Bone marrow (tissue), 2 donors: ENCODE measurements at places on chromosomes 2 and 18.

GRCh38 chr18:53944721-53945120 is 279.7 kb downstream of the MBD2 start:
- DNase-seq, result no peak

GRCh38 chr2:44884231-44884630 is 57.3 kb upstream of the SIX3 start:
- DNase-seq, result no peak

DNA sequence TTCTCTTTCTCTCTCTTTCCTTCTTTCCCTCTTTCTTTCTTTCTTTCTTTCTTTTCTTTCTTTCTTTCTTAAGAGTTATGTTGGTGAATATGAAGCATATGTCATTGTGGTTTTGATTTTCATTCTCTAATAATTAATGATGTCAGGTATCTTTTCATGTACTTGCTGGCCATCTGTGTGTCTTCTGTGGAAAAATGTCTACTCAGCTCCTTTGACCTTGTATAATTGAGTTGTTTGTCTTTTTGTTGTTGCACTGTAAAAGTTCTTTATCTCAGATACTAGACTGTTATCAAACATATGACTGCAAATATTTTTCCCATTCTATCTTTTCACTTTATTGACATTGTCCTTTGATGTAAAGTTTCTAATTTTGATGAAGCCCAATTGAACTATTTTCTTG is 645.1 kb downstream of the CNTNAP5 start:
- no peak for DNase-seq

DNA sequence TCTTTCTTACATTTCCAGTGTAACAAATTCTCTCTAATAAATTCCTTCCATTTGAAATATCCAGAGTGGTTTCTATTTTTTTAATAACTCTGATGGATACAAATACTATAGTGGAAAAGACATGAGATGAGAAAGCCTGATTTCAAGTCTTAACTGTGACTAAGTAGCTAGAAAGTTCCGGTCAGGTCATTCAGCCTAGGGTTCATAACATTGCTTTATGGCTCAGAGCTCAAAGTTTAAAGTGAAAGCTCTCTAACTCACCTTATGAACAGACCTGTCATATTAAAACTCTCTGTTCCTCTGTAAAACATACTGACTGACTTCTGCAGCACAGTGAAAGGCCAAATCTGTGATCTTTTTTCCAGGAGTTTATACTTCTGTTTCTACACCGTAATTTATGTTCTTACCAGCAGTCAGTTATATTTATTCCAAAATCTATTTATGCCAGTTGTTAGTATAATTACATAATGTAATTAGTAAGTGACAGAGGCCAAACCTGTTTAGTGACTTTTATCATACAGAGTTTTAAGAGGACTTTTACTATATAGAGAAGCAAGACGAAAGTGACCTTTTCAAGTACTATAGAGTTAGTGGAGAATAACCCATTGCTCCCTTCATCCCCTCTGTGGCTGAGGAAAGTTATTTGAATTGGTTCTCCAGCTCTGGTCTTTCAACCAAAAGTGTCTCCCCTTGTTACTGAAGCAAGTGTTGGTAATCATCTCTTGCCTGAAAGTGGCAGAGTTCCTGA is 118.8 kb upstream of the PDE1A start:
- DNase-seq, result no peak

GRCh38 chr2:169818241-169818640 is 6.5 kb downstream of the METTL5 start:
- no peak for DNase-seq

DNA sequence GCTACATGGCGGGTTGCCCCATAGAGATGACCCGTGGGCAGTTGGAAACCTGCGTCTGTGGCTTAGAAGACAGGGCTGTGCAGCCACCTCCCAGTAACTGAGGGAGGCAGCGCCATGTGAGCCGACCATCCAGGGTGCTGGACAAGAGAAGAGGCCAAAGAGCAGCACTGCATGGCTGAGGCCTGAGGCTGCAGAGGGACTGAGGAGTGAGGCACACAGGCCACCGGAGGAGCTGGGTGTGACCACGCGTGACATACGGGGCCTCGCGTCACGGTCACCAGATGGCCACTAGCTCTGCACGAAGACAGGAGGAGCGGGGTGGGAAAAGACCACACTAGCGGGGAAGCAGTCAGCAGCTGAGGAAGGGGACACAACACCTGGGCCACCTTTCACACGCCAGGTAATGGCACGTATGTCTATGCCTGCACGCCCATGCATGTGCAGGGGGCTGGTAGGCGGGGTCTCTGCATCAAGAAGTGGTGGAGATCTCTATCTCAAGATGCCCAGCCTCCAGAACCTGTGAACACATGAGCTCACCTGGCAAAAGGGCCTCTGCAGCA is 61.4 kb downstream of the NDUFA10 start:
- DNase-seq, result no peak

GRCh38 chr2:9244985-9245544 is 38.5 kb downstream of the ASAP2 start:
- DNase-seq, result no peak

DNA sequence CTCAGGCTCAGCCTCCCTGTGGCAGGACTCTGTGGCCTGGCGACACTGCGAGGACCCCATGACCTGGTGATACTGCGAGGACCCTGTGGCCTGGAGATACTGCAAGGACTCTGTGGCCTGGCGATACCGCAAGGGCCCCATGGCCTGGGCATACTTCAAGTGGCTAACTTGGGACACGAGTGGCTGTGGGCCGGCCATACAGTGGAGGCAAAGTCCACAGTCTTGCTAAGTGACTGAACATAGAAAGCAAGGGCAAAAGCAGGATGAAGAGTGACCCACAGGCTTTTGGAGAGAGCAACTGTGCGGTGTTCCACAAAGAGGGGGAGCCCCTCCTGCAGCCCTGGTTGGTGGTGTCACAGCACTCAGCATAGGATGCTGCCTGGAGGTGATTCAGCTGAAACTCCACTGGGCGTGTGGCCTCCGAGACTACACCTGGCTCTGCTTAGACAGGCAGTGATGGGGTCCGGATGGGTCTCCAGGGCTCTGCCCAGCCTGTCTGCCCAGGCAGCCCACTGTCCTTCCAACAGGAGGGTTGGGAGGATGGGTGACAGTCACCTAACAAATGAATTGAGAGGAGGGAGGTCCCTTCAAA is 691.0 kb upstream of the HS6ST1 start:
- DNase-seq, result no peak

- no peak for DNase-seq
These were observed 12.0 kb downstream of the GPR35 start for GRCh38 chr2:240637116-240637900.

DNA sequence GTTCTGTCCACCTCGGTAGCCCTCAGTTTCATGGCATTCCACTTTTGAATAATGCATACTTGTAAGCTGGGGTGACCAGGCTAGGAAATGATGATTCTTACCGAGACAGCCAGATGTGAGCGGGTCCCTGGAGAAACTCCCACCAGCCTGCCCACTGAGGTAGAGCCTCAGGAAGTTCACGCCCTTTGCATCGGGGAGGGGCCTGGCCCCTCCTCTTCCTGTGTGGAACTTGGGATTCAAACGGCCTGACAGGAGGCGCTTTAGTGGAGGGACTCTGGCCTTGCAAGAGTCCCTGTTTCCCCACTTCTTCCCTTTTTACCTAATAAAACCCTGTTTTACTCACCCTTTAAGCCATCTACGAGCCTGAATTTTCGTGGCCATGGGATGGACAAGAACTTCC is 44.6 kb downstream of the MRO start:
- no peak for DNase-seq

DNA sequence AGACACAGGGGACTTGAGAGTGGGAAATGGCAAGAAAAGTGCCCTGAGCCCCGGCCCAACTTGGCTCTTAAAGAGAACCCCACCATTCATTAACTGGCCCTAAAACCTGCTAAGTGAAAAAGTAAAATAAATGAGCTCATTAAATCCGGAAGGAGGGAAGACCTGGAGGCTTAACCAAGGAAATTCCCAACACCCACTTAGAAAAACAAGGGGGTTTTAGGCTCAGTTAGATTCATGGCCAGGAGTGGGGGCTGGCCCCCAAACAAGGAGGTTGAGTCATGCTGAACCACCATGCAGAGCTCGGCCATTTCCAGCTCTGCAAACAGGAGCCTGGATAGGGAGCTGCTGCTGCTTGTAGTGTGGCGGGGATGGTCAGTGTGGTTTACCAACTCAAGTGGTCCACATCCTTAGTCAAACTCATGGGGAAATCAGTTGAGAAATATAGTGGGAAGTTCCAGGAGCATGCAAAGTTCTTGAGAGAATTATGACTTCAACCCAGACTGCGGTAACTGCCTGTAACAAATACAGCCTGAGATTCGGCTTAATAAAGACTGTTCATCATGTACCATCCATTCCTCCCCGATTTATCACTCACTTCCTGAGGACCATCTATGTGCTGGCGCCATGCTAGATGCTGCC is 39.7 kb upstream of the MRPL19 start:
- DNase-seq, result no peak

GRCh38 chr2:144396318-144396717 is 123.6 kb downstream of the ZEB2 start:
- DNase-seq, result no peak

DNA sequence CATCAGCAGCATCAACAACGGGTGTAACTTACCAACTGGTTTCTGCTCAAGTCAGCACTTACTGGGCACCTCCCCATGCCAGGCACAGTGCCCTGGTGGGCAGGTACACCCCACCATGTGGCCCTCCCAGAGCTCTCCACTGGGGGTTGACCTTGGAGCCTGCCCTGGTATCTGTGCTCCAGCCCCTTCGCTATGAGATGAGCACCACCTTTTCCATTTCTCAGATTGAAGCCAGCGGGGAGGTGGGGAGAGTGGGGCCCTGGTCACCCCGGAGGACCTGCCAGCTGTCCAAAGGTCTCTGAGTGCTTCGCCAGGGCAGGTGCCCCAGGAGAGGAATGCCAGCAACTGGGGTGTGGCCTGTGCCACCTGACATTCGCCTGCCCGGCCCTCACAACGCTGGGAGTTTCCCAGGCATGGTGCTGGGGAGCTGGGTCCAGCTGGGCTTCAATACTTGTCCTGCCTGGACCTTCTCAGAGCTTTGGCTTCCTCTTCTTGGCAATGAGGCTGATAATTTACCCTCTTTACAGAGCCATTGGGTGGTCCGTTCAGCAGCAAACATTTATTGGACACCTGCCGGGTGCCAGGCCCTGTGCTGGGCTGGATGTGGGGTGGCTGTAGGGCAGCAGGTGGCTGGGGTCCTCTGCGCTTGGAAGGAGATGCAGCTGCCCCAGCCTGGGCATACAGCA is 5.9 kb upstream of the ZAP70 start:
- no peak for DNase-seq
